ENCODE measurements at places on chromosomes 3 and 15.
A peak's percentile ranks its signal among the peaks of the same experiment; 100 is the strongest.

DNA sequence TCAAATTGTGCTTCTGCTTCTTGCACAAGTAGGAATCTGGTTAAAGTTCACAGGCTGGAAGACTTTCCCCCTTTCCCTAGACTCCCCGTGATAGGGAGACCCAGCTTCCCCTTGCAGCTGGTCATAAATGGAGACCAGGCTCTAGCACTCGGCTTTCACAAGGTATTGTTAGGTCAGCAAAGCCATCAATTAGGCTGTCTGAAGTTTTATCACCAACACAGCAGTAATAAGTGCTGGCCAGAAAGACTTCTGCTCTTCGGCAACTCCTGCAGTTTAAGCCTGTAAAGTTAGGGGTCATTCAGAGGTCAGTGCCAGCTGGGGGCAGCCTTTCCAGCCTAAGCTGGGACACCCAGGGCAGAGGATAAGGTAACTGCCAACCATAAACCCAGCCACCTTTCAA lies 203.4 kb downstream of the MEIS2 start:
- DNase-seq: peak; percentile 84

- no peak for DNase-seq
Measured at GRCh38 chr3:173793963-173794362, 396.4 kb downstream of the NLGN1 start.

DNA sequence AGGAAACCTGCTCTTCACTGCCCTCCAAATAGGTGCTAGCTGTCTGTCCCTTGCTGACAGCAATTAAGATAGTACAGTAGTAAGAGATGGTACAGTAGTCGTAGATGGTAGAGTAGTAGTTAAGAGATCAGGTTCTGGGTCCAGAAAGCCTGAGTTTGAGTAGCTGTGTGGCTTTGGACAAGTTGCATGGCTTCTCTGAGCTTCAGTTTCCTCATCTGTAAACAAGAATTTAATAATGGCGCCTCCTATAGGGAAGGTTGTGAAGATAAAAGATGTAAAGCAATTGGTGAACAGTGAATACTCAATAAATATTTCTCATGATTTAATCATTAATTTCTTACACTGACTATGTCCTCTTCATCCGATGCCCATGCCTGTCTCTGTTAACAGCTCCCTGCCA lies 86.9 kb upstream of the BCL6 start:
- DNase-seq: no peak

DNA sequence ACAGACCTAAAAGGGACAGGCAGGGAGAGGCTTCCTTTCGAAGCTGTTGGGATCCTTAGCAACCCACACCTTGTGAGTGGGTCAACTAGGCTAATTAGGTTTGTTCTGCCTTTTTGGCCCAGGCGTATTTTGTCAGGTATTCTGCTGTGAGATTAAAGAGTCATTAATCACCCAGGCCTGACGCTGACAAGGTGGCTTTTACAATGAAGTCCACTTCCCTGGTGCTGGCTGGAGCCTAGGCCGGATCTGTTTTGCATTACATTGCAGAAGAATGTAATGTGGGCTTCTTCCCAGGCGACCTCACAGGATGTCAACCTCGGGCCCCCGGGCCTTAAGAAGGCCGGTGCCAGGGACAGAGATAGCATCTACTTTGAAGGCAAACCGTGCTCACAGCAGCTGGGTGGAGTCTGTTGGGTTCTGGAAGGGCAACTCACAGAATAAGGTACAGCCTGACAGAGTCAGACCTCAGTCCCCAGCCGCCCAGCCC lies 76.9 kb downstream of the HES1 start:
- no peak for DNase-seq

- no peak for DNase-seq
Measured at GRCh38 chr3:127629467-127630403, 750 bp downstream of the PODXL2 start.

DNA sequence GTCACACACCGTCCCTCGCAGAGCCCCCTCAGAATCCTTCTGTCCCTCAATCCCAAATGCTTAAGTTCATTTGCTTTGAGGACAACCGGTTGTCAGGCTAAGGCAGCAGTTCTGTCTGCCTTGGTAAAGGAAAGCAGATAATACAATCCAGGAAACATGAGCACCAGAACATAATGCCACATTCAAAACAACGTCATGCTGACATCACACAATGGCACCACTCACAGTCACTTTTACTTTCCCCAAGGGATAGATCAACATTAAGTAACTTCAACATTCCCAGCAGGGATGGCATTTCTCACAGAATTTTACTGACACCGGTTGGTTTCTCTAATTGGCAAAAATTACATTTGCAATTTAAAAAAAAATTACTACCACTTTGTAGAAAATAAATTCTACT lies 74.6 kb upstream of the PSMD6 start:
- no peak for DNase-seq

GRCh38 chr3:66885326-66886000 lies 112.6 kb upstream of the KBTBD8 start:
- no peak for DNase-seq

DNA sequence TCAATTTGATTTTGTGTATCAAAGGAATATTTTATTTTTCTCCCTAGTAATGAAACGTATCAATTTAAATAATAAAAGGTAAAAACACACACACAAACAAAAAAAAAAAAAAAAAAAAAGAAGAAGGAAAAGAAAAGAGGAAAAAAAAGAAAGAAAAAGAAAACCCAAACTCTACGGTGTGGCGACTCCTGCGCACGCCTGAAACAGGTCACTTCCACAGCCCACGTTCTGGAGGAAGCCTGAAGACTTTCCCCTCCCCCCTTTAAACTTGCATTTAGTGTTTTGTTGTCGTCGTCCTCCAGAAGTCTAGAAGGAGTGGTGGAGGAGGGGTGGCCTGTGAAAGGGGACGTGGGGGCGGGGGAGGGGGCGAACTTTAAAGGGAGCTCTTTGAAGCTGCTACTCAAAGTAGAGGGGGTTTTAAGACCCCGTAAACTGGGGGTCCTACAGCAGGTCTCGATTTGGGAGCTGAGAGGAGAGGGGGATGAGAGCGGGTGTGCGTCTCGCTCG lies 2.3 kb upstream of the TLE3 start:
- DNase-seq: no peak

DNA sequence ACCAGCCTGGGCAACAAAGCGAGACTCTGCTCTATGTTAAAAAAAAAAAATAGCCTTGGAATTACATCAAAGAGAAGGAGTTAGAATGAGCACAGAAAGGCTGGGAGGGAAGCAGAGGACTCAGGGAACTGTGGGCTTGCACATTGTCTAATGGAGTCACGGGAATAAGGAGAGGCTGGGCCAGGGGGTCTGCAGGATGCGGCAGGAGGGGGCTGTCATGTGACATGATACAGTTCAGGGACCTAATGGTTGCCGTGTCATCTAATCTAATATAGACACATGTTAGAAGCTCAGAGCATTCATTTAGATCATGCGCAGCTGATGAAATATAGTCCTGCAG lies 32.5 kb downstream of the GRK7 start:
- DNase-seq: no peak

Measured in left kidney (tissue), 8 donors.